ENCODE measurements at places on chromosomes 16 and 17.

- DNase-seq, result peak; percentile 71
Observed at GRCh38 chr17:77863814-77864161, 94.7 kb upstream of the TNRC6C start.

GRCh38 chr16:30949650-30950515, 1.0 kb downstream of the ORAI3 start:
- peak; percentile 73 for DNase-seq

DNA sequence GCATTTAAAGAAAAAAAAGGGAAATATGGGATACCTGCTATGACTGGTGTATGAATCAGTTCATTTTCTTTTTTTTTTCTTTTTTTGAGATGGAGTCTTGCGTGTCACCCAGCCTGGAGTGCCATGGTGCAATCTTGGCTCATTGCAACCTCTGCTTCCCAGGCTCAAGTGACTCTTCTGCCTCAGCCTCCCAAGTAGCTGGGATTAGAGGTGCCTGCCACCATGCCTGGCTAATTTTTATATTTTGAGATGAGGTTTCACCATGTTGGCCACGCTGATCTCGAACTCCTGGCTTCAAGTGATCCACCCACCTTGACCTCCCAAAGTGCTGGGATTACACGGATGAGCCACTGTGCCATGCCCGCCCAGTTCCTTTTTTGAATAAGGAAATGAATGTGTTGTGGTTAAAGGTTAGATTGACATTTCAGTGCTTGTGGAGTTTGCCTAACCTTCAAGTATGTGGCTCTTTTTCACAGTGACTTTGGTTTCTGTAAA, 7.7 kb downstream of the HAPSTR1 start:
- no peak for DNase-seq

DNA sequence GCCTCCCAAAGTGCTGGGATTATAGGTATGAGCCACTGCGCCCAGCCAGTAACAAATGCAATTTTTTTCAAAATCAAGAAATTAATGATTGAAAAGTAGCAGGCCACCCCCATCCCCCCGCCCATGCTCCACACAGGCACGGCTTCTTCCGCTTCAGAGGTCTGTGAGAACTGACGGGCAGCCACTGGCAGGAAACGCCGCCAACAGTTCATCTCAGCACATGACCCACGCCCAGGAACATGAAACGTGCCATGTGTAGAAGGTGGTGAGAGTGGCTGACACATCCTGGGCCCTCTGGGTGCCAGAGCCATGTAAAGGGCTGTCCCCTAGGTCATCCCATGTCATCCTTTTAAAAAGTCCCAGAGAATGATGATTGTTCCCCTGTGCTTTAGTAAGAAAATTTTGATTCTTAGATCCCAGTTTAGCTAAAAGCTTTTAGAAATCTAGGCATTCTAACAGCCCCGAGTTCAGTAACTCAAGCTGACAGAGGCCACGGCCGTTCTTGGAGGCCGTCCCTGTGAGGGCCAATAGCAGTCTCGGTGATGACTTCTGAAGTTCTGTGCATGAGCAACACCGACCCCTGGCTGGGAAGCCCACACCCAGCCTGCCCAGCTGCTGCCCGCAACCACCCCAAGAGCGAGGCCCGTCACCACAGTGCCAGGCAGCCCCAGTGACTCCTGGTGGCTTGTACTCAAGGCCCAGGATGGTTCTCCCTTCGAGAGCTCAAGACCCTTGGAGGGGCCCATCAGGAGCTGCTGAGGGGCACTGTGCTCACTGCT, 52.1 kb downstream of the KLHDC4 start:
- DNase-seq, result no peak

- DNase-seq, result no peak
Observed at GRCh38 chr16:21654881-21655280, 2.5 kb upstream of the IGSF6 start.

GRCh38 chr17:77212081-77212832, 71.5 kb downstream of the SEC14L1 start:
- DNase-seq, result no peak

- DNase-seq, result no peak
Observed at GRCh38 chr17:83162035-83162745, 82.8 kb downstream of the METRNL start.
